T-helper 2 cell (primary cell): ENCODE measurements at places on chromosomes 6 and 20.

- no peak for DNase-seq
Measured at GRCh38 chr6:30102414-30102969, 10.4 kb downstream of the TRIM31 start.

DNA sequence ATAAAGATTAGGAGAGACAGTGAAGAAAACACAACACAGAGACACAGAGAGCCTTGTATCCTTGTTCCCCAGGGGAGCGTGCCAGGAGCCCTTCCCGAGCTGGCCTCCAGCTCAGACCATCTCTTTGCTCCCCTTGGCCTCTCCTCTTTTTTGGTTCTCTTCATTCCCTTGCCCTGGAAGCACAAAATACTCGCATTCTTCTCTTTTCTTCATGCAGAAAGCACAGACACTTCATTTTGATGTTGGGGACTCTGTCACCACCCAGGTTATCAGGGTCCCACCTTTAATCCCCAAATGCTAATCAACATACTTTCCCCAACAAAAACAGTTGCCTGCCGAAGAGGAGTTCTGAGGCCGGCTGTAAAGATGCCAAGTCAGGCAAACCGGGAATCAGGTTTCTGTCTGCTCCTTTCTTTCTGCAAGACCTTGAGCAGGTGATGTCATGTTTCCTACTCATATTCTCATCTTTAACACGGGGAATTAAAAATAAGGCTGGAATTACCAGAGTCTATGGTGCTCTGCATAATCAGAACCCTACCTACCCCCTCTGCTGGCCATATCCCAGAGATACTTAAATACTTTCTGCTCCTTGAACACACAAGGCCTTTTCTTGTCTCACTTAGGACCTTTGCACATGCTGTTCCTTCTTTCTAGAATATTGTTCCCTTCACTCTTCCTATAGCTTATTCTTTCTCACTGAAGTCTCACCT, 21.7 kb downstream of the TGM6 start:
- no peak for DNase-seq

DNA sequence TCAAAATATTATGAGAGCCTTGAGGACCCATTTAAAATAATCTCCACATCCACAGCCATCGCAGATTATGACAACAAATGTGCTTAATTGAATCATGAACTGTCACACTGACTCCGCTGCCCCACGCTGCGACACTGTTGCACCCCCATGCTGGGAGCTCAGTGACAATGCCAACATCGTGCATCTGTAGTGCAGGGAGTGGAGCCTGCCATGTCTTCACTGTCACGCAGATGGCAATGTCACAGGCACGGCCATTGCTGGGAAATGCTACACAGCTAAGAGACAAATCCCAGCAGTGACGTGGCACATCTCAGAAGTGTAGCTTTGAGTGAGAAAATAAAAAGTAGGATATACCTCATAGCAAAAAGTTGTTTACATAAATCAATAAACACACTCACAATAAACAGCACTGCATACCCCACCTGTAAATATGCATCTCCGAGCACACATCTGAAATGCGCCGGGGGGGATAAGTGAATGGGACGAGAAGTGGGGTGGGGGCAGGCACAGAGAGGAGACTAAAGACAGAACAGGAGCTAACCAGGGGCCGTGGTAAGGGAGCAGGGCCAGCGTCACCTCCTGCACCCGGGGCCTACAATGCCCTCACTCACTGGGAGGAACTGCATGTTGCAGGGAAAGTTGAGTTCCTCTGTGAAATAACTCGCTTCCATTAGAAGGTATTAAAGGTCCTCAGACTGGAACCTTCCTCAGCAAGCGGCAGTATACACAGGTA, 349.9 kb downstream of the THBS2 start:
- no peak for DNase-seq

GRCh38 chr20:25629816-25630499, 6.1 kb upstream of the NANP start:
- DNase-seq, result no peak
